ENCODE measurements at places on chromosomes 16 and 17.
A peak's percentile ranks its signal among the peaks of the same experiment; 100 is the strongest.

DNA sequence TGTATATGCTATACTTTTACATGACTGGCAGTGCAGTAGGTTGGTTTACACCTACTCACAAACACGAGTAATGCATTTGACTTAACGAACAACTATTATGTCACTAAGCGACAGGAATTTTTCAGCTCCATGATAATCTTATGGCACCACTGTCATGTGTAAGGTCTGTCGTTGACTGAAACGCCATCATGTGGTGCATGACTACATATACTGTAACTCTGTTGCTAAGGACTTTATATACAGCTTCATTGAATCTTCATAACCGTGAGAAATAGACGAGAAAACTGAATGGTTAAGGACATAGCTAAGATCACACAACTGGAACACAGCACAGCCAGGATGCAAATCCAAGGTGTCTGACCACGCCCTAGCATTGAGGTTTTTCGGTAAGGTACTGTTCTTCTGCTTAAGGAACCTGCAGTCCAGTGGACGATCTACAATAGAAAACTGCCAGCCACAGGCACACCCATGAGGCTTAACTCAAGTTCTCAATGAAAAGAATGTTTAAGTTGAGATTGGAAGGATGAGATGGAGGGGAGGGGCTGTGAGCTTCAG, 3.3 kb downstream of the CFAP20 start:
- DNase-seq, result no peak

DNA sequence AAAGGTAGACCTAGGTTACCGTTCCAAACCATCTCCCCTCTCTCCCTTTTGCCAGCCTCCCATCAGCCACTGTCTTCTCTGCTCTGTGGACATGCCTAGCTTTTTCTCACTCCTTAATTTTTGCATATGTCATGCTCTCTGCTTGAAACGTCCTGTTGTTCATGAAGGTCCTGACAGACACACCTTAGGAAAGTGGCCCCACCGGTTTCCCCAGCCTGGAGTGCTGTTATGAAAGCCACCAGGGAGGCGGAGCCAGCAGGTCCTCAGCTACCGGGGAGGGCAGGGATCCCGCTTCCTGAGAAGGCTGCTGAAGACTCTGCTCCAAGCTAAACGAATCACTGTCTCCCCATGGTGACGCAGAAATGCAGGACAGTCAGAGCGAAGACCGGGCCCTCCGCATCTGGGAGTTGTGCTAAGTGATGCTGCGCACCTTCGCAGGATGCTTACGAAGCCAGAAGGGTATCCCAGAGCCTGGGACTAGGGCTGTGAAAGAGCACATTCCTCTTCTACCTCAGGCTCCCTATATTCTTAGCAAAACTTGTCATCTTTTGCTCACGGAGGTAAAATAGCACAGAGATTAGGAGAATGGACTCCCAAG, 2.3 kb upstream of the SLC16A11 start:
- DNase-seq, result peak; percentile 38

DNA sequence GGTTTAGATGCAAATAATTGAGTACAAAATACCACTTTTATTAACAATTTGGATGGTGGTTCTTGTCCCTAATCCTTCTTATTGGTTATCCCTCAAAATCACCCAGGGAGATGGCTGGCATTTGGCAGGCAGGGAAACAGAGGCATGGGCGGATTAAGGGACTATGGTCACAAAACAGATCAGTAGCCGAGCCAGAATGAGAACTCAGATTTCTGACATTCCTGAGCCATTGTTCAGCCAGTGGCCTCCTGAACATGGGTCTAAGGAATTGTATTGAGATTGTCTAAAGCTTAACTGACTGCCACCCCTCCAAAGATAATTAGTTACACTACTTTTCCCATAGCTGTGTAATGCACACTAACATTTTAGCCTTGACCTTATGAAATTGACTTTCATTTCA, 88.4 kb downstream of the CHD9NB start:
- no peak for DNase-seq

DNA sequence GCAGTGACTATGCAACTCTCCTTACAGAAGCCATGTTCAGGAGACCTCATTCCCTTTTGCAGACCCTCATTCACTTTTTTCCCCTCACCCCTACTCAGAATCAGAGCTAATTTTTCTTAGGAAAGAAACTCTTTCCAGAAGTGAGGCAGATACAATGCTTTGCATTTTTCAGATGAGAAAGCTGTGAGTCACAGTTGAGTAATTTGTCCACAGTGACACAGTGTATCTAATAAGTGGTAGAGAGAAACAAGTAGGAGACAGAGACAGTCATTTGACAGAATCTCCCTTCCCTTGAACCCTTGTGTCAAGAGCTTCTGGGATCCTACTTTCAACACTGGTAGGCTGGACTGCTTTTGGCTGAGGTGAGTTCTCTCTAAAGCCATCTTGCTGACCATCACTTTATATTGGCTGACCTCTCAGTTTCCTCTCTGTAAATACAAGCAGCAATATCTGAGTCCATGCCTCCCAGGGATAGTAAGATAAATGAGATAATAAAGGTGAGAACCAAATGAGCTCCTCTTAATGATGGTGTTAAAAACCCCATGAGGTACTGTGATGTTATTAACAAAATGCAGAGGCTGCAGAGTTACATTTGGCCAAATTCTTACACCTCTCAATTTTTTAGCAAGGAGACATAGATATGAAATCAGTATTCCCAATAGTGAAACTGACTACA, 130.8 kb downstream of the CA10 start:
- no peak for DNase-seq

DNA sequence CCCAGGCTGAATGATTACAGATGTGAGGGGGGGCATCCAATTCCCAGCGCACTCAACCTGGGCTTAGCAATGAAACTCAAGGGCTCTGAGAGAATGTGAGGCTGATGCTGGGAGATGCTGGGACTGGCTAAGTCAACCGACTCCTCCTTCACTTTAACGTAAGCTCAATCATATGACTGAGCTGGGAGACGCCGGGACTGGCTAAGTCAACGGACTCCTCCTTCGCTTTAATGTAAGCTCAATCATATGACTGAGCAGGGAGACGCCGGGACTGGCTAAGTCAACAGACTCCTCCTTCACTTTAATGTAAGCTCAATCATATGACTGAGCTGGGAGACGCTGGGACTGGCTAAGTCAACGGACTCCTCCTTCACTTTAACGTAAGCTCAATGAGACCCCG, 179.4 kb downstream of the VPS53 start:
- DNase-seq, result no peak

All from CD4-positive, alpha-beta T cell treated with Interleukin-2 at 100 ng/mL for 4 hours (primary cell).